ENCODE measurements at places on chromosomes 13 and 19.

DNA sequence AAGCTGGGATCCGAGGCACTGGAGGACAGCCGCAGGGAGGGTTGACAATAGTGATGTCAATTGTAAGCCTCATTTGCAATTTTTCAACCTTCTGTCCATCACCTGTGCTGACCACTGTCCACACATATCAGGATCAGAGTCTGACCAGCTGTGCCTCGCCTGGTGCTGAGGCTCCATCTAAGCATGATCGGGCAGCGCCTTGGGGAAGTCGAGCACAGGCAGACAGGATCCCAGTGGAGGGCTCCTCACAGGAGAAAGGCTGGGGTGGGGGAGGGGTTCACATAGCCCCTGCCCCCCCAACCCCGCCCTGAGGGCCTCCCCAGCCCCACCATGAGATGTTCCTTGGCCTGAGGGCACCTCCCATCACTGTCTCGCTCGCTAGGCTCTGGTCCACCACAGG lies 60.3 kb downstream of the RAB20 start:
- DNase-seq, result no peak

- DNase-seq, result no peak
Measured at GRCh38 chr19:55390461-55390880, 4.7 kb downstream of the RPL28 start.

DNA sequence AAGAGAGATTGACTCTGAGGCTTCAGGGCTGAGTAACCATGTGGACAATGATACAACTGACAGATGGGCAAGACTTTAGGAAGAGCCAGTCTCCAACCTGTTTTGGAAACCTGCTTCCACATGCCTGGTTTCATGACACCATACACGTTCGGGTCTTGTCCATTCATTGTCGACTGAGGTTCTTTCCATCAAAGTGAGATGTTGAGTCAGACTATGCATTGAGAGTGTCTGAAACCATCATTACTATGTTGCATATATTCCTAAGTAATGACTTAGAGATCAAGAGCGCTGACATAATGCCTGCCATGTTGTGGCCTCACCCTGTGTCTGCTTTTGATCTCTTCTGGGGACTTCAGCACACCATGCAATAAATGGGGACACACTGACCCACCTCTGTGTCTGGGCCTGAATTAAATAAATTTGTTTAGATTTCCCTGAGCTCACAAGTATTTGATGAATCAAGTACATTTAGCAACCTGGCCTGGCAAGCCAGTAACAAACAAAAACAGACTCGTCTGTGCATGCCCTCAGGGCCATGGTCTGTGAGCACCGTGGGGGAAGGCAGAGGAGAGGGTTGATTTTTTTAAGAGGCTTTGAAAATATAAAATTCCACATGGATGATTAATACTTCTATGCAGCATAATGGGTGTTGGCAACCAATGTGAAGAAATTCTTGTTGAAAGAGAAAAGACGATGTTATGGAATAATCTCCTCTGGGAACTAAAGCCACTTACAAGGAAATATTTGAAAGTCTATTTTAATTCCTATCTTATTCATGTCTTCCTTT lies 49.9 kb upstream of the UBAC2 start:
- DNase-seq, result no peak

- no peak for DNase-seq
Measured at GRCh38 chr13:96542986-96543385, 451.3 kb downstream of the OXGR1 start.

GRCh38 chr19:22807061-22807835 lies 23.3 kb upstream of the ZNF99 start:
- no peak for DNase-seq

DNA sequence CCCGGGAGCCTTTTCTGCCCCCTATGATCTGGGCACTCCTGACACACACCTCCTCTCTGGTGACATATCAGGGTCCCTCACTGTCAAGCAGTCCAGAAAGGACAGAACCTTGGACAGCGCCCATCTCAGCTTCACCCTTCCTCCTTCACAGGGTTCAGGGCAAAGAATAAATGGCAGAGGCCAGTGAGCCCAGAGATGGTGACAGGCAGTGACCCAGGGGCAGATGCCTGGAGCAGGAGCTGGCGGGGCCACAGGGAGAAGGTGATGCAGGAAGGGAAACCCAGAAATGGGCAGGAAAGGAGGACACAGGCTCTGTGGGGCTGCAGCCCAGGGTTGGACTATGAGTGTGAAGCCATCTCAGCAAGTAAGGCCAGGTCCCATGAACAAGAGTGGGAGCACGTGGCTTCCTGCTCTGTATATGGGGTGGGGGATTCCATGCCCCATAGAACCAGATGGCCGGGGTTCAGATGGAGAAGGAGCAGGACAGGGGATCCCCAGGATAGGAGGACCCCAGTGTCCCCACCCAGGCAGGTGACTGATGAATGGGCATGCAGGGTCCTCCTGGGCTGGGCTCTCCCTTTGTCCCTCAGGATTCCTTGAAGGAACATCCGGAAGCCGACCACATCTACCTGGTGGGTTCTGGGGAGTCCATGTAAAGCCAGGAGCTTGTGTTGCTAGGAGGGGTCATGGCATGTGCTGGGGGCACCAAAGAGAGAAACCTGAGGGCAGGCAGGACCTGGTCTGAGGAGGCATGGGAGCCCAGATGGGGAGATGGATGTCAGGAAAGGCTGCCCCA lies 8.5 kb upstream of the CEACAM7 start:
- no peak for DNase-seq

DNA sequence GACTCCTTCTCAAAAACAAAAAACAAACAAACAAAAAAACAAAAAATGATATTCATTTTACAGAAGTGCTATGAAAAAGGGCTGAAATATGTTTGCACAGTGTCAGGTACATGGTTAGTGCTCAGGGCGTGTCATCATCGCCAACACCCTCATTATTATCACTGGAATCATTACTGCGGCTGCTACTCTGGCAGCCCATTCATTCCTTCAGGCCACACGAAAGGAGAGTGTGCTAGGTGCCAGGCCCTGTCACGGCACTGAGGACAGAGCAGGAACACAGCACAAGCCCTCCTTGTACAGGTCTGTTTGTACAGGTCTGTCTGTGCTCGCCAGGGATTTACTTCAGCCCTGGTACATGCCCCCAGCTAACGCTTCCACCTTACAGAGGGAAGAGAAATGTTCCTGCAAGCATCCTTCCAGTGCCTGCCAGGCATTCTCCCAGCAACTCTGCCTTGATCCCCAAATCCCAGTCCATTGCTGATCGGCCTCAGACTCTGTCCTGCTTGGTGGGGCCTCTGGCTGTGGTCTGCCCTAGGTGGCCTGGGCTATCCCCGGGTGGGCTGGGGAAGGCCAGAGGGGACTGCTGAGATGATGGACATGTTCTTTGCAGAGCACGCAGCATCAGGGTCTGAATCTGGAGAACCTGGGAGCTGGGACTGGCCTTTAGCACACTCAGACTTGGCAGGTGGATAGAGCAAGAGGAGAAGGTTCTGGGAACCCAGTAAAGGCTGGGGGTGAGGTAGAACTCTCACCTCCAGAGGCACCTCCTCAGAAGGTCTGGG lies 210.7 kb downstream of the URI1 start:
- no peak for DNase-seq

DNA sequence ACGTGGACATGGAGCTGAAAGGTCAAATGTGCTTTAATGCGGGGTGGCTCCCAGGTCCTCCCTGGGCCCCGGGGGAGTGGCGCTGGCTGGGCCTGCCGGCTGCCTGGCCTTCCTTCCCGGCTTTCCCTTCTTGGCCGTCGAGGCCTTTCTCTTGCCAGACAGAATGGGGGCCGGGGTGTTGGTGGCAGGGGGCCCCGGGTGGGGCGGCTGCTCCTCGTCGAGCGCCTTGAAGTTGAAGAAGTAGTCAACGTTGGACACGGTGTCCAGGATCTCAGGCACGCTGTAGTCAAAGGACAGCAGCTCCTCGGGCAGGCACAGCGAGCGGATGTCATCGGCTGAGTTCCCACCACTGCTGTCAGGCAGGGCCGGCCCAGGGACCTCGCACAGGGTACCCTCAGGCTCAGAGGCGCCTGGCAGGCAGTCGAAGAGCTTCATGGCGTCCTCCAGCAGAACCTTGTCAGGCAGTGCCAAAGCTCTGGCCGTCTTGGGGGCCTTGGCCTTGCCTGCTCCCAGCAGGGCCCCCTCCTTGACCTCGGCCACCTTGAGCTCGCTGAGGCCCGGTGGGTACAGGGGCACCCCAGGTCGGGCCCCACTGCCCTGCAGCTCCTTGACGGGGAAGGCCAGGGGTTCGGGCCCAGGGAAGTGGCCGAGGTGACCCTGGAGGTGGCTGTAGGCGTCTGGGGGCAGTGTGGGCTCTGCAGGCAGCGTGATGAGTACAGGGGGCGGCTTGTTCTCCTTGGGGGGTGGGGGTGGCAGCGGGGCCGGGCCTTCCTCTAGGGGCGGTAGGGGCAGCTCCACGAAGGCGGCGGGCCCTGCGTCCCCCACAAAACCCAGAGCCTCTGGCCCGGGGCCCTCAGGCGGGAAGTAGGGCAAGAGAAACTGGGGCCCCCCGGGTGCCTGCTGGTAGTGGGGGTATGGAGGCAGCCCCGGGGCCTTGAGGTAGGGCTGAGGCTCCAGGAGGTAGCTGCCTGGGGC lies 1.3 kb downstream of the PRR22 start:
- no peak for DNase-seq

- DNase-seq, result no peak
Measured at GRCh38 chr13:45226024-45226423, 25.2 kb upstream of the KCTD4 start.

DNA sequence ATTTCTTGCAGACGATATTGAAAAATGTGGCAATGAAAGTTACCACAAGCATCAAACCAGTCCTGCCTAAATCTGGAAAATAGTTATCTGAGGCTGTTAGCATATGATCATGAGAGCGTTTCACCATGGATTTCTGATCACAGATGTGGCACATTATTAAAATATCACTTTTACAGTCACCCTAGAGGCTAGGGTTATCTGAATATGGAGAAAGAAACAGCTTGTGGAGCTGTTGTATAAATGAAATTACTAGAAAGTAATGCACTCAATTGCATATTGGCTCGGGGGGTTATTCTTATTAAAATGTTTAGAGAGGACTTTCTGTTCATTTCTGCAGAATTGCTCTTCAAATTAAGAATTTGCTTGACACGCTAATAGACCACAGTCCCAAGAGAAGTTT lies 35.6 kb downstream of the ALOX5AP start:
- no peak for DNase-seq

- DNase-seq, result no peak
Measured at GRCh38 chr13:95781016-95781415, 104.1 kb downstream of the DNAJC3 start.

- DNase-seq, result no peak
Measured at GRCh38 chr13:103289681-103290080, 223.5 kb upstream of the SLC10A2 start.

- no peak for DNase-seq
Measured at GRCh38 chr13:93222976-93223375, 3.6 kb upstream of the GPC6 start.

GRCh38 chr13:108621462-108621861 lies 7.9 kb upstream of the MYO16 start:
- no peak for DNase-seq

DNA sequence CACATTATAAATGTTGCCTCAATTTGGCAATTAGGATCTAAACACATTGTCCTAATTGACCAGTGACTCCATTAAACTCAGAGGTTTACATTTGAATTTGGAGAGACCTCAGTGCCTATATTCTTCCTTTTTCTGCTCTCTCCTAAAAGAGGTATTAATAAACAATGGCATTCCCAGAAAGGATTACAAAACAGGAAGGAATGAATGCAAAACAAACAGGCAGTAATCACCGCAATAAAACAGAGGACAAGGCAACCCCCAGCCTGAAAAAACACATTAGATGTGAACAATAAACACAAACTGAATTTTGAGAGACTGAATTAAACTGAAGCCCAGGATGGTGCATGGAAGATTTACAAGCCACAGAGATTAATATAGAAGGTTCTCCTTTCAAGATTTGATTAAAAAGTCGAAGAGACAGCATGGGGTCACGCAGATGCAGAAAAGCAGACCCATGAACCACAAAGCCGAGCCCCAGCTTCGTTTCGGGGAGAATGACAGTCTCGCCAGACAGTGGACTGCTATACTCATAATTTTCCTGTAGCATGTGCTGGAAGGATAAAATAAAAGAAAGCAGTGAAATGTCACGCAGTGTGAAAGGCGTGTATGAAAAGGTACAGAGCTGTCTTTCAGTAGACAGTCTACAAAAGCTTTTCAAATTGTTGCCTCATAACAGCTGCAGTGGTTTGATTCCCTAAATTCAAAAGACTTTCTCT lies 503.0 kb downstream of the LIG4 start:
- no peak for DNase-seq

GRCh38 chr13:89465366-89465765 lies 1794.2 kb downstream of the SLITRK5 start:
- DNase-seq, result no peak

DNA sequence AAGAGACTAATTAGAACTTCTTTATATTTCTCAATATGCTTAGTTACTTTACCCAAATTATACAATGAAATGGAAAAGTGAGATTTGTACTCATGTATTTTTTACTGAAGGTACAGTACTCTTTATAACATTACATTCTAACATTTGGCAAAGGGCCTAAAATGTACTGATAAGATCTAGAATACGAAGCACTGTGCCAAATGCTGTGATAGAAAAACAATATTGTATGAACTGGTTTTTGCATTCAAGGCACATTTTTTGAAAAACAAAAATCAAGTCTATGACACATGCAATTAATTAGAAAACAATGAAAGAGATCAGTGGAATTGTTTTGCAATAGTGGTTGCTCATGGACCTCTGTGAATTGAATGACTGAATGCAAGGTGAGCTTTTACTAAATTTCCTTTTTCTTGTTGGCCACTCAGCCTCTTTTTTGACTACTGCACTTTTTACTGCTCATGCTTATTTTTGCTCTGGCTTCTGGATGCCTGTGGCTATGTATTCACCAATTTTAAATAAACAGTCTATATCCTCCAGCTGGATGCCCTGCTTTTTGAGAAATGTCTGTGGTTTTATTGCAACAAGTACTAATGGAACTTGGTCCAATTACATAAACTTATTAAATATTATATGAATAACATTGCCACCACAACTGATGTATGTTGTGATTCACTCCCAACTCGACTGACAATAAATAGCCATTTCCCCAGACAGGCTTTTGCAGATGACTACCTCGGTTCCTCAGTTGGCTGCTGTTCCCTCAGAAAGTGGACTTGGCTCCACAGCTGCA lies 41.4 kb upstream of the OBI1 start:
- no peak for DNase-seq

All from stimulated activated CD8-positive, alpha-beta memory T cell treated with anti-CD3 and anti-CD28 coated beads, Interleukin-2, amount 100 ng/mL, for 1 hour (primary cell).